Stimulated activated CD8-positive, alpha-beta memory T cell treated with anti-CD3 and anti-CD28 coated beads, Interleukin-15, amount 100 ng/mL, for 48 hours (primary cell): ENCODE measurements at places on chromosomes 7 and 10.

DNA sequence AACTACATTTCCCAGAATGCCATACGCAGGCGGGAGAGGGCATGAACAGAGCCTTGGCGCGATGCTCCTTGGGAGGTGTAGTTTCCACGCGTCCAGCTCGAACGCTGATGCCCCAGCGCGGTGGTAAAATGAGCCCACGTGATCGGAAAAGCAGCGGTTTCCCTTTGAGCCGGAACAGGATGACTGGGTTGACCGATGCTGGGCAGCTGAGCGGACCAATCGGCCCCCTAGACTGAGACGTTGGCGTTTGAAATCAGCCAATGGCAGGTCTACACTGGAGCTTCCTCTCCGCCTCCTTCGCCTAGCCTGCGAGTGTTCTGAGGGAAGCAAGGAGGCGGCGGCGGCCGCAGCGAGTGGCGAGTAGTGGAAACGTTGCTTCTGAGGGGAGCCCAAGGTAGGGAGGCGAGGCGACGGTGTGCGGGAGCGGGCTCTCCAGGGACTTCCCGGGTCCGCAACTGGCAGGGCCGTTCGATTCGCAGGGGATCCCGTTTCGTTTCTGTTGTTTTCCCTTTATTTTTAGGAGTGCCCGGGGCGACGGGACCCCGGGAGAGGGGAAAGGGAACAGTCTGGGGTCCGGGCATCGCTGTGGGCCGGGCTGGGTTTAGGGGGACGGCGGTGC, at the start of gene BUB3:
Gene BUB3 (plus strand): TSS at position 311 of the 619 bp plus-strand sequence. CDS start 516 bp downstream, outside the sequence.
- peak; percentile 94 for DNase-seq

GRCh38 chr7:151058781-151059366, 515 bp upstream of the SLC4A2 start:
- DNase-seq: no peak

DNA sequence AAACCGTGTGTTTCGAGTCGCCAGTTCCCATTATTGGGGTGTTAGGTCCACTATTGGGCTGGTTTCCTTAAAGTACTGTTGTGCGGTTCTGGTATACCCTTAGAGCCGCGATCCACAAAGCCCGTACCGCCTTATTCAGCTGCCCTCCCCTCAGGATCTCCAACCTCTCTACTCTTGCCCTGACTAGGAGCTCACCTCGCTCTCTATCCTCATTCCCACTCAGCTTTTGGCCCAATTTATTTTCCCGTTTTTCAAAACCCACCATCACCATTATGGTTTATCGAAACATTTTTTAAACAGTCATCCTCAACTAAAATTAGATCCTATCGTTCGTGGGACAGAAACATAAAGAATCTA, 461 bp upstream of the ETV1 start:
- DNase-seq: no peak

DNA sequence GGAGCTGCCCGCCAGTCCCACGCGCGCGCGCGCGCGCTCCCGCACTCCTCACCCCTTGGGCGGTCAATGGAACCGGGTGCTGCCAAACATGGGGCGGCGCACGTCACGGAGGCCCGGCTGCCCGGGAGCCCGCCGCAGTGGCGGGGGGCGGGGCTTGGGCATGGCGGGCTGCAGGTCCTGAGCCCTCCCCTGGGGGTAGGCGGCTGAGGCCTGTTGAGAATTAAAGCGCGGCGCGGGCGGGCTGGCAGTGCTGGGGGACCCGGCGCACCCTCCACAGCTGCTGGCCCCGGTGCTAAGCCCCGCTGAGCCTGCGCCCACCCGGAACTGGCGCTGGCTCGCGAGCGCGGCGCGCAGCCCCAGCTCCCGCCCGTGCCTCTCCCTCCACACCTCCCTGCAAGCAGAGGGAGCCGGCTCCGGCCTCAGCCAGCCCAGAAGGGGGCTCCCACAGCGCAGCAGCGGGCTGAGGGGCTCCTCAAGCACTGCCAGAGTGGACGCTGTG, 634.2 kb downstream of the ANKRD7 start:
- no peak for DNase-seq

GRCh38 chr10:93106631-93107072, 33.0 kb downstream of the CYP26A1 start:
- DNase-seq: no peak

DNA sequence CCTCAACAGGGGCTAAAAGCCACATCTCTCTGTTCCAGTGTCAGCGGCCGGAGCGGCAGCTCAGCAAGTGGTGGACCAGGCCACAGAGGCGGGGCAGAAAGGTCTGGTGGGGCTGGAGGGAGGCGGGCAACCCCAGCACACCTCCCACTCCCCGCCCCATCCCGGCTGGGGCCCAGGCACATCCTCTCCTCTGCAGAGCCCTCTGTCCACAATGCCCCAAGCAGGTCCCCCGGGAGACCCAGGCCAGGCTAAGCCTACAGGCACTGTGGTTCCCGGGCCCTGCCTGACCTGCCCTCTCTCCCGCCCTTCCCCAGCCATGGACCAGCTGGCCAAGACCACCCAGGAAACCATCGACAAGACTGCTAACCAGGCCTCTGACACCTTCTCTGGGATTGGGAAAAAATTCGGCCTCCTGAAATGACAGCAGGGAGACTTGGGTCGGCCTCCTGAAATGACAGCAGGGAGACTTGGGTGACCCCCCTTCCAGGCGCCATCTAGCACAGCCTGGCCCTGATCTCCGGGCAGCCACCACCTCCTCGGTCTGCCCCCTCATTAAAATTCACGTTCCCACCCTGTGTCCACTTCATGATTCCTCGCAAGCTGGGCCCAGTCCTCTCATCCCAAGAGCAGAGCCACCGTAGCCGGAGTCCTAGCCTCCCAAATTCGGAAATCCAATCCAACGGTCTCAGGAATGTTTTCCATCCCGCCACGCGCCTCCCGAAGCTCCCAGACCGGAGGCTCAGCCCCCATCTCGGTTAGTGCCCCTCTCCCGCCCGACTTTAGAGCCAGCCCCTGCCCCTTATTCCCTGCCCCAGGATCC, 2.1 kb downstream of the ADIRF start:
- DNase-seq: no peak
